ENCODE measurements at places on chromosomes 16 and 17.

- no peak for ATAC-seq
- no peaks in the 10 kb centered on the region for H3K4me1 ChIP-seq
- H3K27me3 ChIP-seq: no peaks in the 10 kb centered on the region
- no peak overlapping the region for H3K27ac ChIP-seq
Observed at GRCh38 chr16:4697848-4698291, 4.5 kb downstream of the NUDT16L1 start.

GRCh38 chr17:17264430-17264829, 16.6 kb downstream of the COPS3 start:
- no peak overlapping the region for H3K27ac ChIP-seq
- H3K27me3 ChIP-seq: no peaks in the 10 kb centered on the region
- no peaks in the 10 kb centered on the region for H3K4me1 ChIP-seq
- ATAC-seq: no peak
- no peak overlapping the region for H3K4me3 ChIP-seq

DNA sequence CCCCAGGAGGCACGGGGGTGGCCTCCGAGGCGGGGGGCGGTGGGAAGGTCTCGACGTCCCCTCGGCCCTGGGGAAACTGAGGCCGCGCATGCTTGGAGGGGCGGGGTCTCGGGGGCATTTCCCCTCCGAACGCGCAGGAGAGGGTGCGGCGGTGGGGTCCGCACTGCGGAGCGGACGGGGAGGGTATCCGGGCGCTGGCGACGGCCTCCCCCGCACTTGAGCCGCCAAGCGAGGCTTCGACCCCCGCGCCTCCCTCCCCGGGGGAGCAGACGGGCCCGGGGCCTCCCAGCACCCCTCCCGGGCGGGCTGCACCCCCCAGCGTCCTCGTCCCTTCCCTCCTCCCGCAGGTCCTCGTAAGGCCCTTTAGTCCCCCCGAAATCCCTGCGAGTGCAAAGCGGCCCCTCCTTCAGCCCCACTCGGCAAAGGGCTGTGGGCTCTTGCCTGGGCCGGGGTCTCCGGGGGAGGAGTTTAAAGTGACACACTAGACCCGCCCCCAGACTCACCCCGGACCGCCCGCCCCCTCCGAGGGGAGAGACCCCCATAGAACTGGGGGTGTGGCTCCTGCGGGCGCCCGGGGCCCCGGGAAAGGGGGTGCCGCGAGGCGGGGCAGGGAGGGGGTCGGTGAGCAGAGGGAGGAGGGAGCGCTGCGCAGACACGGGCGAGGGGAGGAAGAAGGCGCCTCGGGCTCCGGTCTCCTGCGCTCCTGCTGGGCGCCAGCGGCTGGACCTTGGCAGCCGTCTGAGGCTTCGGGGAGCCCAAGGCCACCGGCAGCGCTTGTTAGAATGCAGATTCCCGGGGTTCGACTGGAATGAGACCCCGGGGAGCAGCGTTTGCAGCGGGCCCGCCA, 632 bp downstream of the BAIAP3 start:
- H3K36me3 ChIP-seq: no peaks in the 10 kb centered on the region
- peaks cover 88% of the 10 kb centered on the region for H3K27me3 ChIP-seq
- ATAC-seq: no peak
- peak overlapping the region; percentile 49 for H3K4me3 ChIP-seq

GRCh38 chr16:53740476-53740875, 36.5 kb downstream of the FTO start:
- H3K27ac ChIP-seq: no peak overlapping the region
- no peak for ATAC-seq
- no peaks in the 10 kb centered on the region for H3K27me3 ChIP-seq
- no peak overlapping the region for H3K4me3 ChIP-seq

DNA sequence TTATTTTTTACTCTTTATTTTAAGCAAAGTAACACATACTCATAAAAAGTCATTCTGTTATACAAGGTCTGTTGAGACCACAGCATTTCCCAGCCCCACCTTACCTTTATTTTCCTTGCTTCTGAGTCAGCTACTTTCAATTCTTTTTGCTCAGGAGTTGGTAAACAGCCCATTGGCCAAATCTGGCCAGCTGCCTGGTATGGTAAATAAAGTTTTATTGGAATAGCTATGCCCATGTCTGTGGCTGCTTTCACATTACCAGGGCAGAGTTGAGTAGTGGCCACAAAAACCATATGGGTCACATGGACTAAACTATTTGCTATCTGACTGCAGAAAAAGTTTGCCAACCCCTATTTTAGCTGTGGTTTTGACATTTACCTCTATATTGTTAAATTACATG, 3.4 kb upstream of the NSRP1 start:
- H3K4me3 ChIP-seq: no peak overlapping the region
- no peak overlapping the region for H3K27ac ChIP-seq
- ATAC-seq: no peak
- H3K27me3 ChIP-seq: no peaks in the 10 kb centered on the region
- H3K4me1 ChIP-seq: no peaks in the 10 kb centered on the region

DNA sequence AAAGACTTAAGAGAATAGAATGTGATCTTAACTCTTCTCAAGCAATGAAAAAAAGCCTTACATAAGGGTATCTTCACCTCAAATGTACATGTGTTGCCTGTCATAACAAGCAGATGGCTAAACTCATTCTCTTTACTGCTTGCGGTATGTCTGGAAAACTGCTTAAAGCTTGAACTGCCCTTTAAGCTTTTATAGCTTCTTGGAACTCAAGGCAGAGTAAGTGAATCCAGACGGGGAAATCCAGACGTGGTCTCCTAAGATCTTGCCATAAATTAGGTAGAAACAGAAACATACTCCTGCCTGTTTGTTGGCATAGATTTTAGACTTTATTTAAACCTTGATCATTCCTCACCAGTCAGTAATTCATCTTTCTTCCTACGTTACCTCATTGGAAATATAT, 19.6 kb downstream of the CLUAP1 start:
- H3K27ac ChIP-seq: peak overlapping the region; percentile 60
- H3K4me1 ChIP-seq: peaks cover 7% of the 10 kb centered on the region
- no peak overlapping the region for H3K4me3 ChIP-seq
- no peak for ATAC-seq
- H3K27me3 ChIP-seq: no peaks in the 10 kb centered on the region

- no peaks in the 10 kb centered on the region for H3K36me3 ChIP-seq
- H3K4me3 ChIP-seq: no peak overlapping the region
- no peaks in the 10 kb centered on the region for H3K4me1 ChIP-seq
Observed at GRCh38 chr16:63415014-63415413, 1378.8 kb upstream of the CDH8 start.

DNA sequence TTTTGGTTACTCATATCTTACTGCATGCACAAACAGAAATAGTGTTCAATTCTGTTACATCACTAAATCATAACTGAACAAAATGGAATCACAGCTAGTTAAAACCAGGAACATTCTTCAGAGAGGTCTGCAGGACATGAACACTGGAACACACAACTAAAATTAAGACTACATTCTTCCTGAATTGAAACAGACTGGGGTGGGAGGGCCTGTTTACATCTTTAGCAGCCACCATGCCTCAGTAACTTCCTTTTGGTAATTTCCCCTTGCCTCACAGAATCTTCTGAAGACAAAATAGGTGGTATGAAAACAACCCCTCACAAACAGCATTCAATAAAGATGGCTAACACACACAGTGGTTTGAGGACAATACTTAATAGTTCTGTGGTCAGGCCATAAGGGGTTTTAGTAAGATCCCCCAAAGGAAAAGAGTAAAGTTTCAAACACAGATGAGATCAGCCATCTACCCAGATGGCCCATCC, 6.5 kb downstream of the MARF1 start:
- H3K36me3 ChIP-seq: peaks cover 7% of the 10 kb centered on the region
- H3K4me3 ChIP-seq: no peak overlapping the region
- ATAC-seq: no peak
- H3K4me1 ChIP-seq: no peaks in the 10 kb centered on the region
- H3K27me3 ChIP-seq: no peaks in the 10 kb centered on the region
- no peak overlapping the region for H3K27ac ChIP-seq

GRCh38 chr16:79012671-79013434, 587.7 kb downstream of the MAF start:
- H3K4me1 ChIP-seq: no peaks in the 10 kb centered on the region
- H3K27ac ChIP-seq: no peak overlapping the region
- no peak for ATAC-seq

DNA sequence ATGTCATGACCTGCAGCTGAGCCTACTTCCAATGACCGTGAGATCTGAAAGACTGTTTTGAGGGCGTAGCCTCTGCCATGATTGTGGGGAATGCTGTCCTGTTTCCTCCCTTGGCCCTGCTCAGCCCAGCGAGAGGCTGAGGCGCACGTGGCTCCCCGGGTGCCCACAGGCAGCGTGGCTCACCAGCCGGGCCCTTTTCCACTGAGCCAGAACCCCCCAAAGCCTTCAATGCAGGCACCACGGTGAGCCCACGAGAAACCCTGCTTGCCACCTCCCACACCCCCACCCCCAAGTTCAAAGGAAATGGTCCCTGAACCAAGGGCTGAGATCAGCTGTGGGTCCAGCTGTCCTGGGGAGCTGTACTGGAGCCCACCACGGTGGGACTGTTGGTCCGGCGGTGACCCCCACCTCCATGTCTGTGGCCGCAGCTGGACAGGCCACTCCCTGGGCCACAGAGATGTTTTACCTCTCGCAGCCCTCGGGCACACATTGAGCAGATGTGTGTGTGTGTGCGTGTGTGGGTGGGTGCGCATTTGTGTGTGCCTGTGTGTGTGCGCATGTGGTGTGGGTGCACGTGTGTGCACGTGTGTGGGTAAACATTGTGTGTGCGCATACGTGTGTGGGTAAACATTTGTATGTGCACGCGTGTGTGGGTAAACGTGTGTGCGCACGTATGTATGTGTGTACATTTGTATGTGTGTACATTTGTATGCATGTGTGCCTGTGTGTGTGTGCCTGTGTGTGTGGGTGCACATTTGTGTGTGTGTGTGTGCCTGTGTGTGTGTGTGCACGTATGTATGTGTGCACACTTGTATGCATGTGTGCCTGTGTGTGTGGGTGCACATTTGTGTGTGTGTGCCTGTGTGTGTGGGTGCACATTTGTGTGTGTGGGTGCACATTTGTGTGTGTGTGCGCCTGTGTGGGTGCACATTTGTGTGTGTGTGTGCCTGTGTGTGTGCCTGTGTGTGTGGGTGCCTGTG, 5.0 kb upstream of the MC1R start:
- peaks cover 8% of the 10 kb centered on the region for H3K27me3 ChIP-seq
- H3K27ac ChIP-seq: no peak overlapping the region
- H3K36me3 ChIP-seq: peaks cover 46% of the 10 kb centered on the region
- H3K4me1 ChIP-seq: peaks cover 25% of the 10 kb centered on the region
- no peak overlapping the region for H3K4me3 ChIP-seq

DNA sequence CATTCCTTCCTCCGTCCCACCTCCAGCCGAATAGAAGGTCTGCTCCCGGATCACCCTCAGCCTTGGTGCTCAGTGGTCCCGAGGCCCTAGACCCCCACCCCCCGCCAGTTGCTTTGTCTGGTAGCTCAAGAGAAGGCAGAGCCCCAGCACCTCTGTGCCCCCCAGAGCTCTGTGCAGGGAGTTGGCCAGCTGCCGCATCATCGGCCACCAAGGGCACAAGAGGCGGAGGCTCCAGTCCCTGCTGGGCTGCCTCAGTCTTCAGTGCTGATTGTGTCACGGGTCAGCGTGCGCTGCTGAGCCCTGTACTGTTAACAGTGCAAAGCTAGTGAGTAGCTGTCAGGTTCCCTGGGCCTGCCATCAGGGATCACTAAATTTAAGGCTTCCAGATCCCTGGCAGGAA, 22.2 kb upstream of the DRG2 start:
- ATAC-seq: no peak
- peaks cover 72% of the 10 kb centered on the region for H3K36me3 ChIP-seq
- no peak overlapping the region for H3K27ac ChIP-seq
- H3K27me3 ChIP-seq: no peaks in the 10 kb centered on the region

DNA sequence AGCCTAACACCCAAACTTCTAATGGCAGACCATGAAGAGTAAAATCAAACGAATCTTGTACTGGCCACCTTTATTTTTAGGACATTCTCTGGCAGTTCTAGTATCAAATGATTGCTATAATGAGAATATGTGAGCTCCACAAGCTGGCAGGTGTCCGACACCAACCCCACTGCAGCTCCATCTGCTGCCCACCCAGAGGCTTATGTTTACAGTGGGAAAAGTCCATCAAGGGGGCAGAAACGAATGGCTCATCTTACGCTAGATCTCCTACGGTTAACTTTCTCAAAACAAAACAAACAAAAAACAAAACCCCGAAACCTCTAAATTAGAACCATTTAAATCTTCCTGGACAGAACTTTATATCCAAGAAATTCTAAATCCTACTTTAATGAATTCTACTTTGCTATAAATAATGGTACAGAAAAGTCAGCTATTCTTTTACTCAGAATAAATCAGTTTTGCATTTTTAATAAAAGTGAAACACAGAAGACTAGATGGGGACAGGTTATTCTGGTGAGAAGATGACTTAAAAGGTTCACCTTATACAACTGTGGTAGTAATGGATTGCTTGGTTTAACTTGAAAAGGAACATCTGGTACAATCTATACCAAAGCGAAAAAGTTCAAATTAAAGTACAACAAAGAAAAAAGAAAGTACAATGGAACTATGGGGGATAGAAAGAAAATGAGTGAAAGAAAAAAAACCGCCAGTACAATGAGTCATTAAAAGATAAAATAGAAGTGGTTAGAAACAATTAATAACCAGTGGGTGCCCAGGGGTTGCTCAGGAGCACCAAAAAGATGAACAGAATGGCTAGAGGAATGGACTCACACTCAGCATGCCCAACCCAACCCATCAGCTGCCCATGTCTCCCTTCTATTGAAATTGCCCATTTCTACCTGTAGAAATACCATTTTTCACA, 40.2 kb downstream of the GRB2 start:
- H3K27ac ChIP-seq: no peak overlapping the region
- H3K36me3 ChIP-seq: no peaks in the 10 kb centered on the region
- H3K4me1 ChIP-seq: no peaks in the 10 kb centered on the region
- ATAC-seq: no peak
- H3K4me3 ChIP-seq: no peak overlapping the region

GRCh38 chr17:81519284-81520020, 6.9 kb upstream of the ACTG1 start:
- H3K4me1 ChIP-seq: peaks cover 45% of the 10 kb centered on the region
- H3K36me3 ChIP-seq: no peaks in the 10 kb centered on the region
- H3K4me3 ChIP-seq: peak overlapping the region; percentile 83
- ATAC-seq: no peak
- H3K27me3 ChIP-seq: peaks cover 18% of the 10 kb centered on the region

DNA sequence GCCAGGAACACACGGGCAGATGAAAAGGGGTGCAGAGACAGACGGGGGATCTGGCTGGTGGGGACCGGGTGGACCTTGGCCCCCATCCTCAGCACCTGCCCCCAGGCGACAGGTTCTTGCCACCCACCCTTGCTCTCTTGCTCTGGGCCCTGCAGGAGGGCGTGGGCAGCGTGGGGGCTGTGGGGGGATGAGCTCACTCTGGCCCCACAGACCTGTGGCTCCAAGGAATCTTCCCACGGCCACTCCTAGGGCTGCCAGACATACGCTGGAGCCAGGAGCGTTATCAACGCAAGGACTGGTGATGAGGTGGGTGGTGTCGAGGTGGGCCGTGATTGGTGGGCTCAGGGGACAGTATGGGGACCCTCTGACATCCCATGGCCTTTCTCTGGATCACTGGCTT, 6.3 kb downstream of the CTRB1 start:
- H3K4me1 ChIP-seq: no peaks in the 10 kb centered on the region
- H3K36me3 ChIP-seq: peaks cover 27% of the 10 kb centered on the region
- peaks cover 17% of the 10 kb centered on the region for H3K27me3 ChIP-seq
- ATAC-seq: no peak
- no peak overlapping the region for H3K27ac ChIP-seq
- no peak overlapping the region for H3K4me3 ChIP-seq

Data from gastroesophageal sphincter (tissue), 4 donors.